ENCODE measurements at places on chromosomes 5 and 9. TPM values are rescaled to one million over a fixed set of nuclear protein-coding genes. Genes with fewer than 3 reads are reported as not detected.

The TBC1D13 gene
- 29.0 TPM for total RNA-seq

The CSF1R gene
- 55.8 TPM for total RNA-seq

The CCNJL gene
- 1.6 TPM for total RNA-seq

The CDX1 gene
- total RNA-seq = not detected

The STPG3 gene
- 0.38 TPM for total RNA-seq

The CDH18 gene
- not detected for total RNA-seq

The SMIM33 gene
- 0.13 TPM for total RNA-seq

The PGM5 gene
- total RNA-seq = 53.1 TPM

The NEURL1B gene
- total RNA-seq = 42.6 TPM

The CFAP90 gene
- 3.6 TPM for total RNA-seq

The NR5A1 gene
- not detected for total RNA-seq

The PCDHGA3 gene
- total RNA-seq = 4.0 TPM

The LIFR gene
- total RNA-seq = 90.1 TPM

DNA sequence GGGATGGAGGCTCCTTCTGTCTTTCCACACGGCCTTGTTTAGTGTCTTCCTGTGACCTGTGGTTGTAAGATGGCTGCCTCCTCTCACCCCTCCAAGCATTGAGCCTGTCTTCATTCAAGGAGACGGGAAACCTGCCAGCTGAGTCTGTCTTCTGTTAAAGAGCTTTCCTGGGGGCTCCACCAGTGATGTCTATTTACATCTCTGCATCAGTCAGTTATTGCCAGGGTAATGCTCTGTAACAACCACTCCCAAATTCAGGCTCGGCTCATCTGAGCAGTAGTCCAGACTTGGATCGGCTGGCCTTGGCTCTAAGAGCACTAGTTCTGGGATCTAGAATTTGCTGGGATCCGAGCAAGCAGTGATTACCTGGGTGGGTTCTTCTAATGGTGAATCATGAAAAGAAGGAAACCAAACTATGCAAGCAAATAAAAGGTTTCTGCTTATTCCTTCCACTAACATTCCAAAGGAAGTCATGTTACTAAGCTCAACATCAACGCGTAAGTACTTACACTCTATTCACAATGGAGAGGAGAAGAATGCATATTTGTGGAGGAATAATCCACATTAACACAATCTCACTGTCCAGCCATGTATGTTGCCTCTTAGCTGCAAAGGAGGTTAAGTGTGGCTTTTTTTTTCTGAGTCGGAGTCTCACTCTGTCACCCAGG is 61.7 kb downstream of the GALNT12 start:
- H3K27ac ChIP-seq = no peak overlapping the region
- DNase-seq = no peak
- H3K27me3 ChIP-seq = no peaks in the 10 kb centered on the region
- no peaks in the 10 kb centered on the region for H3K36me3 ChIP-seq
- no peak overlapping the region for H3K4me3 ChIP-seq

GRCh38 chr9:70484232-70485130 is 70.0 kb upstream of the KLF9 start:
- H3K4me1 ChIP-seq = peaks cover 33% of the 10 kb centered on the region
- H3K27ac ChIP-seq = peak overlapping the region; percentile 63
- no peak for DNase-seq
- no peaks in the 10 kb centered on the region for H3K27me3 ChIP-seq

GRCh38 chr5:143355710-143356109 is 47.8 kb downstream of the NR3C1 start:
- no peaks in the 10 kb centered on the region for H3K36me3 ChIP-seq
- no peak overlapping the region for H3K27ac ChIP-seq
- H3K4me3 ChIP-seq = no peak overlapping the region
- H3K4me1 ChIP-seq = no peaks in the 10 kb centered on the region

- no peaks in the 10 kb centered on the region for H3K36me3 ChIP-seq
- no peaks in the 10 kb centered on the region for H3K4me1 ChIP-seq
- no peaks in the 10 kb centered on the region for H3K27me3 ChIP-seq
- DNase-seq = peak; percentile 8
- H3K4me3 ChIP-seq = no peak overlapping the region
Observed at GRCh38 chr9:137974746-137975526, 97.4 kb downstream of the CACNA1B start.

GRCh38 chr5:7759257-7759871 is 91.6 kb downstream of the CFAP90 start:
- no peak overlapping the region for H3K27ac ChIP-seq
- no peaks in the 10 kb centered on the region for H3K36me3 ChIP-seq
- DNase-seq = peak; percentile 28
- peaks cover 2% of the 10 kb centered on the region for H3K4me1 ChIP-seq
- no peaks in the 10 kb centered on the region for H3K27me3 ChIP-seq

GRCh38 chr9:133943781-133944745 is 48.1 kb downstream of the VAV2 start:
- H3K27ac ChIP-seq = peak overlapping the region; percentile 77
- no peaks in the 10 kb centered on the region for H3K4me1 ChIP-seq
- H3K4me3 ChIP-seq = no peak overlapping the region
- H3K27me3 ChIP-seq = no peaks in the 10 kb centered on the region
- H3K36me3 ChIP-seq = no peaks in the 10 kb centered on the region

- no peak overlapping the region for H3K4me3 ChIP-seq
- peaks cover 3% of the 10 kb centered on the region for H3K4me1 ChIP-seq
- no peak overlapping the region for H3K27ac ChIP-seq
Observed at GRCh38 chr5:146344155-146345118, 5.8 kb downstream of the POU4F3 start.

DNA sequence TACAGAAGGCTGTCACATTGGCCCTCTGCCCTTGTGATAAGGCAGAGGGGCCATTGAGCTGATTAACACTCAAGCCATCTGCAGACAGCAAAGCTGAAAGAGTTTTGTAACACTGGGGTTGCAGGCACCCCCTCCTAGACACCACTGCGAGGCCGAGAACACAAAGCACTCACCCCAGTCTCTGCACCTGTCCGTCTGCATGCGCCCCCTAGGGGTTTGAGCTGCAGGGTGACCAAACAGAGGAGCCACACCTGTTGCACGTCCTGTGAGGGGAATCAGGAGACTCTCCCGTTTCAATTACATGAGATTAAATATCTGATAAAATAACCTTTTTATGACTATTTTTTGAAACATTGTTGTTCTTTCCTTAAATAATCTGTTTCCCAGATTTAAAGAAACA is 1180.4 kb downstream of the CDH9 start:
- no peaks in the 10 kb centered on the region for H3K4me1 ChIP-seq
- H3K27ac ChIP-seq = no peak overlapping the region
- no peak overlapping the region for H3K4me3 ChIP-seq
- no peaks in the 10 kb centered on the region for H3K36me3 ChIP-seq
- H3K27me3 ChIP-seq = no peaks in the 10 kb centered on the region

GRCh38 chr5:151670083-151670686 is 16.5 kb downstream of the SPARC start:
- H3K4me1 ChIP-seq = peaks cover 52% of the 10 kb centered on the region
- no peak overlapping the region for H3K4me3 ChIP-seq
- DNase-seq = no peak
- no peaks in the 10 kb centered on the region for H3K27me3 ChIP-seq

DNA sequence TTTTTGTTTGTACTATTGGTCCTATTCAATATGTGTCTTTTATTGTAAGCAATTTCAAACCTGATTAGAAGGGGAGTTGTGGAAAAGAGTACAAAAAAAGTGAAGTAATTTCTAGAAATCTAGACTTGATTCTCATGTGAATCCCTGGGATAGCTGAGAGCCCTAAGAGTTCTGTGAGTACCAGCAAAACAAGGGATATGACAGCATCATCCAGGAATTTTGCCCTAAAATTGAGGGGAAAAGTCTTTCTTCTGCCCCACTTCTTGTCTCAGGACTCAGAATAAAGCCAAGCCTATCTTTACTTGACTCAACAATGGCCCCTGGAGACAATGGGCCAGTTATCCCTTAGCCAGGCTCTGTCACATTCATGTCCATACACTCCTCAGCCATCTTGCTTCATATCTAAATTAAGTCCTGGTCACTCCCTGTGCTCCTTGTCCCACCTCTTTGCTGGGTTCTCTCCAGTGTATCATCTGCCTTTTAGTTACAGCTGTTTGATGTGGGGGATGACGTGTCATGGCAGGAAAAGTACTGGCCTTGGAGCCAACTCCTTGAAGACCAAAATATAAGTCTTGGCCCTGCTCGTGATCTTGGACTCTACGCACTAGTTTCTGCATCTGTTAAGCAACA is 81.2 kb downstream of the ADAMTS12 start:
- H3K27ac ChIP-seq = no peak overlapping the region
- no peaks in the 10 kb centered on the region for H3K36me3 ChIP-seq
- no peak for DNase-seq
- no peak overlapping the region for H3K4me3 ChIP-seq
- H3K27me3 ChIP-seq = no peaks in the 10 kb centered on the region

- H3K36me3 ChIP-seq = no peaks in the 10 kb centered on the region
- no peak for DNase-seq
- no peak overlapping the region for H3K4me3 ChIP-seq
- H3K27me3 ChIP-seq = no peaks in the 10 kb centered on the region
- H3K27ac ChIP-seq = no peak overlapping the region
Observed at GRCh38 chr5:117246424-117246823, 671.8 kb upstream of the SEMA6A start.

- no peaks in the 10 kb centered on the region for H3K36me3 ChIP-seq
- H3K27ac ChIP-seq = peak within 1 kb of the TSS; percentile 63
- peak within 1 kb of the TSS; percentile 65 for H3K4me3 ChIP-seq
Observed at GRCh38 chr5:76715736-76716455, at the start of gene F2R. Gene F2R, plus strand, starts transcription at chr5:76716126. Its CDS starts 182 bp downstream, at chr5:76716308.

- no peak overlapping the region for H3K27ac ChIP-seq
- no peaks in the 10 kb centered on the region for H3K4me1 ChIP-seq
- no peak overlapping the region for H3K4me3 ChIP-seq
- no peaks in the 10 kb centered on the region for H3K36me3 ChIP-seq
- no peak for DNase-seq
Observed at GRCh38 chr9:91174772-91175171, 186.9 kb downstream of the AUH start.

- no peak overlapping the region for H3K27ac ChIP-seq
- no peaks in the 10 kb centered on the region for H3K4me1 ChIP-seq
Observed at GRCh38 chr5:122102825-122103224, 24.8 kb upstream of the LOX start.

DNA sequence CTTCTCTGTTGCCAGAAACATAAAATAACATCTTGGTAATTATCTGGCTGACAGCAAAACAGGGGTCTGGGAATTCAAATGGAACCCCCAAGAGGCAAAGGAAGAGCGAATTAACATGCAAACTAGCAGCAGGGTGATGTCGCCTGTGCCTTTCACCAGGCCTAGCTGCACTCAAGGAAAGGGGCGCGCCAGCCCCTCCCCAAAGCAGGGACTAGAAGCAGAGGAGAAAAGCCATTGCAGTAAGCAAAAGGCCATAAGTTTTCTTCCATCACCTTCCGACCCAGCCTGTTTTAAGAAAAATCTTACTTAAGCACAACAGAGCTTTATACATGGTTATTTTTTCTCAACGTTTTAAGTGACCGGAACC is 539 bp downstream of the POC5 start:
- no peak overlapping the region for H3K27ac ChIP-seq
- no peaks in the 10 kb centered on the region for H3K27me3 ChIP-seq
- H3K36me3 ChIP-seq = no peaks in the 10 kb centered on the region
- DNase-seq = no peak

GRCh38 chr5:66170195-66170919 is 26.3 kb downstream of the SREK1 start:
- no peak for DNase-seq
- no peaks in the 10 kb centered on the region for H3K4me1 ChIP-seq
- no peak overlapping the region for H3K4me3 ChIP-seq
- no peak overlapping the region for H3K27ac ChIP-seq
- no peaks in the 10 kb centered on the region for H3K27me3 ChIP-seq

DNA sequence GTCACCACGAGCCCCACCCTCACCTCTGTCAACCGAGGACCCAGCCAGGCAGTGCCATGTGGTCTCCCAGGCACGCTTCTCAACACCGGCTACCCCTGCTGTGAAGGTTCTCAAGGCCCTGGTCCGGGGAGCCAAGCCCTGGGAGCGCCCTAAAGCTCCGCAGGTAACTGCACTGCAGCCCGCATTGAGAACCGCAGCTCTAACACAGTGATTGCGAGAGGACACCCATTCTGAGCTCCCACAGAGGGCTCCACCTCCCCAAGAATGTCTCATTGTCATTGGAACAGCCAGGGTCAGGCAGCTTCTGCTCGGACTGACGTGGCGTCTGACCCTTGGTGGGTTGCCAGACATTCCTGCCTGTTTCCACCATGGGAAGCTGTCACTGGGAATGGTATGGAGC is 88.3 kb downstream of the ANKRD33B start:
- no peak for DNase-seq
- H3K4me3 ChIP-seq = no peak overlapping the region
- no peak overlapping the region for H3K27ac ChIP-seq
- H3K4me1 ChIP-seq = peaks cover 2% of the 10 kb centered on the region
- H3K36me3 ChIP-seq = peaks cover 6% of the 10 kb centered on the region

GRCh38 chr5:87541676-87542075 is 128.9 kb upstream of the CCNH start:
- no peaks in the 10 kb centered on the region for H3K4me1 ChIP-seq
- H3K36me3 ChIP-seq = no peaks in the 10 kb centered on the region
- no peaks in the 10 kb centered on the region for H3K27me3 ChIP-seq
- H3K27ac ChIP-seq = no peak overlapping the region

DNA sequence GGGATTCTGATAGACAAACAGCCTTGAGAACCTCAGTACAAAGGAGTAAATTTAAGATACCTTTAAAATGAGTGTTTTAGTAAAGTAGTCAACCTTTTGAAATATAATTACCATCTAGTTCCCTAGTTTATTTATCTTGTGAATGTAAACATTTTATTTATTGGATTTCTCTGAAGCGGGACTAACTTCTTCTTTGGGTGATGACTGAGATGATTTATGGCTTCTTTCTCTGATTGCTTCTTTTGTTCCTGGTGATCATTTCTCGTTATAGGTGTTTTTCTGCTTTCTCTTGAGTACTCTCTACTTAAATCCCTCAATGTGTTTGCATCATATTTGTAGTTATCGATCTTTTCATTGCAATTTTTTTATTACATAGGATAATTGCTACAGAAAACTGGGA is 33.2 kb downstream of the PRDM6 start:
- no peaks in the 10 kb centered on the region for H3K4me1 ChIP-seq
- no peak overlapping the region for H3K4me3 ChIP-seq
- DNase-seq = no peak
- H3K27ac ChIP-seq = no peak overlapping the region
- no peaks in the 10 kb centered on the region for H3K27me3 ChIP-seq

GRCh38 chr9:136502940-136503550 is 20.2 kb upstream of the SEC16A start:
- peaks cover 48% of the 10 kb centered on the region for H3K36me3 ChIP-seq
- no peak overlapping the region for H3K4me3 ChIP-seq
- no peaks in the 10 kb centered on the region for H3K4me1 ChIP-seq
- H3K27ac ChIP-seq = no peak overlapping the region

DNA sequence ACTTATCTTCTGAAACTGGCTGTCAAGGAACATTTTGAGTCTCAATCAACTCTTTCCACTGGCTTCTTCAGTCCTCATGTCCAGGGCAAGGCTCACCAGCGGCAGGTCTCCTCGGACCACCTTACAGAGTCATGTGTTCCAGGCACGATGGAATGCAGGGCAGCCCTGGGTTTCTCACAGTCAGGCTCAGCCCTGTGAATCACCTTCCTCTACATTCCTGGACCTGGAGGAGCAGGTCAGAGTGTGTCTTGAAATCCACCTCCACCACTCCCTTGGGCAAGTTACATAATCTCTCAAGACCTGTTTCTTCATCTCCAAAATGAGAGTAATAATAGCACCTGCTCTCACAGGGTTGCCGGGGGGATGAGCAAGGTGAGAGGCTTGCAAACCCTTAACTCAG is 16.0 kb downstream of the ENC1 start:
- peak; percentile 16 for DNase-seq
- no peaks in the 10 kb centered on the region for H3K36me3 ChIP-seq
- H3K4me1 ChIP-seq = no peaks in the 10 kb centered on the region
- no peak overlapping the region for H3K27ac ChIP-seq
